ENCODE measurements at places on chromosomes 7 and 10.

DNA sequence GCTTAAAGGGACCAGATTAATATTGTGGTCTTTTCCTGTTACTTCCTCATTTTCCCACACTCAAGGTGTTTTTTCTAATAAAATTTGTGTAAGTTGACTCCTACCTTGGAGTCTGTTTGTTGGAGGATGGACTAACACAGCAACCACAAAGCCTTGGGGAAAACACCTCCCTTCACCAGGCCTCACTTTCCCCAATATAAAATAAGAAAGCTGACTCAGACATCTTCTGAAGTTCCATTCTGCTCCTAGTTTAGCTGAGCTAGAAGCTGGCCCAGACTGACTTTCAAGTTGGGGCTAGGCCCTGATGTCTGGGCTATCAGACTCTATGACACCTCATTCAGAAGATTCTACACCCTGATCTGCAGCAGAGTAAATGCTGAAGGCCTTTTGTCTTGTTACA is 73.0 kb upstream of the ADRB1 start:
- DNase-seq = no peak

DNA sequence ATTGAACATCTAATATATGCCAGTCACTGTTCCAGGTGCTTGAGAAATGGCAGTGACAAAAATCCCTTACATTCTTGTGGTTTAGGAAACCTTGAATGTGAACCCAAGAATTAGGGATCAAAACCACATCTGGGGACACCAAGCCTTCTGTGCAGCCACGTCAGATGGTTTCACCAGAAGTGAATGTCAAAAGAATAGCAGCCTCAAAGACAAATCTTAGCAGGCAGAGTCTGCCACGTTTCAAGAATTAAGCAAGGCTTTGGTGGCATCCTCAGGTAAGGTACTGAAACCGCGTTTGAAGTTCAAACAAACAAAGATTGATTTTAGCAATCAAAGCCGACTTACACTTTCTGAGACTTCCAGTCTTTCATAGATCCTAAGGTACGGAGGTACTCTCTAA is 225.5 kb upstream of the GNAI1 start:
- no peak for DNase-seq

- no peak for DNase-seq
Observed at GRCh38 chr10:60611291-60611747, 167.0 kb upstream of the CDK1 start.

DNA sequence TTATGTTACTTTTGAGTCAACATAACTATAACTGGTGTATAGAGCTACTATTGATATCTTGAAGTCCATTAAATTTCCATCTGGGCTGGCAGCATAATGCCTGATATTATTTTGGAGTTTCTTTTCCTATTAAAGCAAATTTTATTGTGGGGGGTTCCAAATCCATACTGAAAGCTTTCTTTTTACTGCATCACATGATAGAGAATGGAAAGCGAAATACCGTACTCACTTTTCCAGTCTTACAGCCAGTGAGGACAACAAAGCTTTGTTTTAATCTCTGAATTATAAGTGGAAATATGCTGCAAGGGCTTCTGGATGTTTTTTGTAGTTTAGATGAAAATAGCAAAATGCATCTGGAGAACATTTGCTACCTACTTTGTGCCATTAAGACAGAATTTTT is 477.5 kb upstream of the SEMA3D start:
- DNase-seq = no peak

DNA sequence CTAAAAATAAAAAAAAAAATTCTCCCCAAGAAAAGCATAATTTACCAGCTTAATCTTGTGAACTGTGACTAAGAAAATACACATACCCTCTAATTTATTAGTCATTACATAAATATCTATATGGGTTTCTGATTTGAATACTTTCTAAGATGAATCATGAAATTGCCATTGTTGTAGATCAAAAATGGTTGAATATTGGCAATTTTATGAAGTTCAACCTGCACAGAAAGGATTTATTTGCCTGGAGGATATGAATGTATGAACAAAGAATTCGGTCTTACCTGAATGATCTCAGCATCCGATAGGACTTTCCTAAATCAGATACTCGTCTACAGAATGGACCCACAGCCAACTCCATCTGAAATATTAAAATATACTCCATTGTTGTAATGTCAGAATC is 61.5 kb downstream of the HBP1 start:
- DNase-seq = no peak

DNA sequence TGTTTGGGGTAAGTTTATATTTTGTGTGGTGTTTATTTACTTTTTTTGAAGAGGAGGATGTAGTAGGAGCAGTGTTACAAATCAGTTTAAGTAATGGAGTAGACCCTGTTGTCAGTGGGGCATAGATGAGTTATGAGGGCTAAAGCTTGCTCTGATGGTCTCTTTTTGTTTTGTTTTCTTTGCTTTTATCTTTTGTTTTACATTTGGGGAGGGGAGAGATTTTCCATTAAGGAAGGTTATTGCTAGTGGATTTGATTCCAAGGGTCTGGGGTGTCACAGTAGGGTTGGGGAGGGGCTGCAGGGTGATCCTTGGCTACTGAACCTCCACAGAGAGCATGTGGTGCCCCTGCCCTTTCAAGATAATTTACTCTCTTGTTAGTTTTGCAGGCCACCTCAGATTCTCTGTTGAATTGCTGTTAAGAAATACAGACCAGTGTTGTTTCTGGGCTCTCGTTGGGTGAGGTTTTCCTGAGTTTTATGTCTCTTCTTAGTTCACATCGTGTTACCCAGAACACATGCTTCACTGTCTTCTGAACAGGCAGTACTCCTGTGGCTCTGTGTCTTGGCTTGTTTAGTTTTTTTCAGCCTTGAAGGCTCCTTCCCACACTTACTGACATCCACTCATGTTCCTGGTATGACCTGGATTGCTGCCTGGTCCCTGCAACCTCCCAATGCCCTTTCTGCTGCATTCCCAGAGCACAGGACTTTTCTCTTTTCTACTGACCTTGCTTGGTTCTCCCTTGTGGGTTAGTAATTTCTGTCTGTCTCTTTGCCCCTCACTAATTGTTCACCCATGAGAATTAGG is 4.2 kb downstream of the KIFBP start:
- no peak for DNase-seq

DNA sequence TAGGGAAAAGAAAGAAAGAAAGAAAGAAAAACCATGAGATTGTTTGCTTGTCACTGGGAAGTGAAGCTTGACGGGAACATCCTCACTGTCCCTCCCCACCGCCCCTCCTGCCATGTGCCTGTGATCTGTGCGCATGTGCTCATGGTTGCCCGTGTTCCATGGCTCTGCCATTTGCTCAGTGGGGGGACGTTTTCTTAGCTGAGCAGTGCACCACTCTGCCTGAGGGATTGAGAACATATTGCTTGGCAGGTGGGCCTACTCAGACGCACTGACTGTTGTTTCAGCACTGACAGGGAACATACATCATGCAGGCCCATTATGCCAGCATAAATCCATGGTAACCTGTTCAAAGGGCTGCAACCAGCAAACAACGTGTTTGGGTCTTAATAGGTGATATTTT is 747.9 kb upstream of the GALNT17 start:
- DNase-seq = no peak

GRCh38 chr10:124874-125273 is 10.4 kb upstream of the ZMYND11 start:
- DNase-seq = no peak

DNA sequence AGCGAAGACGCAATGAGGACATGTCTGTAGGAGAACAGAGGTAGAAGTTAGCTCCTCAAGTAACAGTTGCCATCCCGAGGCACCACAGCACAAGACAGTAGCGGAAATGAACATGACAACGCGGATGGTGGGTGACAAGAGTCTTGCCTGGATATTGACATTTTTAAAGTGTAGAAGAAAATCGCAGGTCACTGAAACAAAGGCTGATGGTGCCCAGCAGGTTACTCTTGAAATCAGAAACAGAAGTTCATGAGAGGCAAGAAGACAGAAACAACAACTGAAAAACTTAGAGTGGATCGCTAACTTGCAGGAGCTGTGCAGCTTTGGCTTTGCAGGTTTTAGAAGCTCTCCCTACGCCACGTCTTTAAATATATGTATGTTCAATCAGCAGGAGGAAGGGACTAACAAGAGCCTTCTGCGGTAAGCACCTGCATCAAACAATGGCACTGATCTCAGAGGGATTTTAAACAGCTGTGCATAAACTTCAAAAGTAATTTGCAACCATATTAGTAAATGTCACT is 1.8 kb downstream of the PRKCQ start:
- no peak for DNase-seq

- DNase-seq = no peak
Observed at GRCh38 chr7:69892790-69893189, 294.5 kb downstream of the AUTS2 start.
